Activated B cell treated with CpG ODN at 0.5 μM for 24 hours (primary cell): ENCODE measurements at places on chromosomes 6 and 20. TPM values are rescaled to one million over a fixed set of nuclear protein-coding genes. Genes with fewer than 3 reads are reported as not detected.
A peak's percentile ranks its signal among the peaks of the same experiment; 100 is the strongest.

DNA sequence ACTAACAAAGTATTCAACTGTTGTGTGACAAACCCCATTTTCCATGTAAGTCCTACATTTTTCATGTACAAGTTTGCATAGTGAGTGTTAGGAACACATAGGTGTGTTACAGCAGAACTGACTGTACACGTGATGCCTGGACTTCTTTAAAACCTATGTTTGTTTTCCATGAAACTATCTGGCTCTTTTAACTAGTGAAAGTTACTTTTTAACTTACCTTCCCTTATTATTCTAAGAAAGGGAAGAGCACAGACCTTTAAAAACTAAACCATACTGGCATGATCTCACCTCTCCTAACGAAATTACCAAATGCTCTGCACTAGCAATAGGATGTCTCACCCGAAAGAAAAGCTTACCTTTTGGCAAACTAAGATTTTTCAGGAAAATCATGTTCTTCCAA lies 87.8 kb downstream of the CENPW start:
- no peaks in the 10 kb centered on the region for H3K36me3 ChIP-seq
- H3K4me1 ChIP-seq: no peaks in the 10 kb centered on the region
- H3K4me3 ChIP-seq: no peak overlapping the region
- H3K27me3 ChIP-seq: no peaks in the 10 kb centered on the region

GRCh38 chr6:124283486-124283885 lies 479.8 kb downstream of the NKAIN2 start:
- H3K36me3 ChIP-seq: no peaks in the 10 kb centered on the region
- no peak for DNase-seq
- no peak overlapping the region for H3K27ac ChIP-seq

The CABLES2 gene
- total RNA-seq: 6.6 and 7.0 TPM in 2 replicates

The OPRL1 gene
- 1.3 and 1.4 TPM in 2 replicates for total RNA-seq

- H3K27ac ChIP-seq: peak overlapping the region; percentile 94
- H3K4me3 ChIP-seq: peak overlapping the region; percentile 93
- no peak for DNase-seq
- H3K27me3 ChIP-seq: no peaks in the 10 kb centered on the region
- peaks cover 24% of the 10 kb centered on the region for H3K36me3 ChIP-seq
- peaks cover 49% of the 10 kb centered on the region for H3K4me1 ChIP-seq
Observed at GRCh38 chr6:31740397-31741223, 805 bp downstream of the MSH5 start.

DNA sequence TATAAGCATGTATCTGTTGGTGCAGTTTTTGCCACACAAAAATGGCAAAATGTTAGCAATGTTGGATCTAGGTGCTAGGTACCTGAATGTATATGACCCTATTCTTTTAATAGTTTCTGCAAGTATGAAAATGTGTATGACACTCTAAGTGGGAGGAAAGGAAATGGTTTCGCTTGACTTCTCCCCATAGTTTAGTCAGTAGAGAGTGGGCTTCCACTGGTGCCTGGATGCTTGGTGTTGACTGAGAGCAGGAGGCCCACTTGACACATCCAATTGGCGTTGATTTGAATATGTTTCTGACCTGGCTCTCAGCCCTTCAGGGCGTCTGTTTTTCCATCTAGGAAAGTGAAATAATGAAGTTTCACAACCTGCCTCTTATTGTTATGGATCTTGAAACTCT lies 41.8 kb upstream of the GABRR1 start:
- no peak overlapping the region for H3K4me3 ChIP-seq
- no peak overlapping the region for H3K27ac ChIP-seq
- DNase-seq: no peak
- no peaks in the 10 kb centered on the region for H3K27me3 ChIP-seq

- no peaks in the 10 kb centered on the region for H3K27me3 ChIP-seq
- H3K27ac ChIP-seq: no peak overlapping the region
- no peak for DNase-seq
- H3K36me3 ChIP-seq: peaks cover 9% of the 10 kb centered on the region
Observed at GRCh38 chr6:25473447-25473846, 178.6 kb upstream of the SCGN start.

DNA sequence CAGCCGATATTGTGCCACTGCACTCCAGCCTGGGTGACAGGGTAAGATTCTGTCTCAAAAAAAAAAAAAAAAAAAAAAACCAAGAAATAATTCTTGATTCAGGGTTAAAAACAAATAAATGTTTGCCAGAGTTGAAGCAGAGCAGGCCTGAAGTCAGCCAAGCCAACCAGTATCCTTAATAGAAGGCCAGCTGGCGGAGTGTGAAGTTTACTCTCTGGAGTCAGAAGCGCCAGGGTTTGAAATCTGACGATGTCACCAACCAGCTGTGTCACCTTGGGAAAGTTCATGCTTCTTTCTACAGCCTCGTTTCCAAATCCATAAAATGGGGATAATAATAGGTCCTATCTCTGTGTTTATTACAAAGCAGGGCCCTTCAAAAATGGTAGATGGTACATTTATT lies 73.0 kb upstream of the ENPP5 start:
- no peak for DNase-seq
- no peak overlapping the region for H3K4me3 ChIP-seq
- no peak overlapping the region for H3K27ac ChIP-seq
- H3K27me3 ChIP-seq: peaks cover 2% of the 10 kb centered on the region
- H3K36me3 ChIP-seq: no peaks in the 10 kb centered on the region

DNA sequence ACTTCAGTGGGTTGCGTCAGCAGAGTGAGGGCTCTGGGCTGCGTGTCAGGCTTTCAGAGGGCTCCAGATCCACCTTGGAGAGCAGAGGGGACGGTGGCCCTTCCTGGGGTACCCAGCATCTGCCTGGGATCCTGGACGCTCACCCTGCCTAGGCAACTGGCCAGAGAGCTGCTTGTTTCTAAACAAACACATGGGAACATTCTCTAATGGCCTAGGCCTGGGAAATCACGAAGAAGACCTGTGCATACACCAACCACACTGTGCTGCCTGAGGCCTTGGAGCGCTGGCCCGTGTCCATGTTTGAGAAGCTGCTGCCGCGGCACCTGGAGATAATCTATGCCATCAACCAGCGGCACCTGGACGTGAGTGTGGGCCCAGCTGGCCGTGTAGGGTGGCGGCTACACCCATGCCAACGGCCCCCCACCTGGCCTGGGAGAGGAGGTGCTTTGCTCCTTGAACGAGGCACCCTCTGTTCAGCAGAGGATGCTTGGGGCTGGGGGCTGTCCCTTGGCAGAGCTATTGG lies 32.2 kb downstream of the PYGB start:
- DNase-seq: peak; percentile 16
- H3K4me3 ChIP-seq: no peak overlapping the region
- H3K27ac ChIP-seq: no peak overlapping the region
- H3K36me3 ChIP-seq: peaks cover 59% of the 10 kb centered on the region

GRCh38 chr6:14354919-14355572 lies 237.5 kb downstream of the CD83 start:
- H3K27ac ChIP-seq: no peak overlapping the region
- no peak for DNase-seq
- peaks cover 2% of the 10 kb centered on the region for H3K36me3 ChIP-seq
- peaks cover 30% of the 10 kb centered on the region for H3K4me1 ChIP-seq
- H3K27me3 ChIP-seq: no peaks in the 10 kb centered on the region
- H3K4me3 ChIP-seq: no peak overlapping the region

The NOX3 gene
- not detected in 2 replicates for total RNA-seq

GRCh38 chr20:50558483-50558925 lies 48.3 kb downstream of the PTPN1 start:
- no peaks in the 10 kb centered on the region for H3K27me3 ChIP-seq
- no peak overlapping the region for H3K27ac ChIP-seq
- no peak for DNase-seq
- H3K36me3 ChIP-seq: peaks cover 63% of the 10 kb centered on the region
- H3K4me1 ChIP-seq: peaks cover 61% of the 10 kb centered on the region
- H3K4me3 ChIP-seq: no peak overlapping the region

The ULBP1 gene
- 1.9 and 2.2 TPM in 2 replicates for total RNA-seq

The LGSN gene
- total RNA-seq: 0.11 TPM in 1 of 2 replicates, not detected in the other

The RAET1E gene
- total RNA-seq: not detected in 2 replicates

DNA sequence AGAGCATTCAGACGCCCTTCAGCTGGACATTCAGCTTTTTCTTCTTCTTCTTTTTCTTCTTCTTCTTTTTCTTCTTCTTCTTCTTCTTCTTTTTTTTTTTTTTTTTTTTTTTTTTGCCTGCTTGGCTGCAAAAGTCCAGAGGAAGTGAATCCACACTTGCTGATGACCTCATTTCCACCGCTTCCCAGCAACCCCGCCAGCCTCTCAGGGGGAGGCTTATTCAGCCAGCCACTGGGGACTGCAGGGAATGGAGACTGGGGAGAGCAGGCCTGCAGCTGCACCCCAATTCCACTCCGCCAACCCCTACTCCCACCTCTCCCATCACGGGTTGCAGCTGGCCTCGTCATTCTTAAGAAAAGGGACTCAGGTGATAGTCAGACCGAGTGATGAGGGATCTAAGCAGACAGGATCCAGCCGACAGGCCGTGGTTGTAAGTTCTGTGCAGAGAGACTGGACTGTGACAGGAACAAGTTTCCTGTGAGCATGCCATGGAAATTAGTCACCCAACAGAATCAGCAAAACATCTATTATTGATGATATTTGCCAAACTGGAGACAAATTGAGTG lies 59.0 kb upstream of the QKI start:
- DNase-seq: no peak
- peak overlapping the region; percentile 67 for H3K4me3 ChIP-seq
- H3K36me3 ChIP-seq: no peaks in the 10 kb centered on the region
- peaks cover 2% of the 10 kb centered on the region for H3K27me3 ChIP-seq
- H3K4me1 ChIP-seq: peaks cover 16% of the 10 kb centered on the region
- no peak overlapping the region for H3K27ac ChIP-seq

The FOXP4 gene
- 37.8 and 40.7 TPM in 2 replicates for total RNA-seq

DNA sequence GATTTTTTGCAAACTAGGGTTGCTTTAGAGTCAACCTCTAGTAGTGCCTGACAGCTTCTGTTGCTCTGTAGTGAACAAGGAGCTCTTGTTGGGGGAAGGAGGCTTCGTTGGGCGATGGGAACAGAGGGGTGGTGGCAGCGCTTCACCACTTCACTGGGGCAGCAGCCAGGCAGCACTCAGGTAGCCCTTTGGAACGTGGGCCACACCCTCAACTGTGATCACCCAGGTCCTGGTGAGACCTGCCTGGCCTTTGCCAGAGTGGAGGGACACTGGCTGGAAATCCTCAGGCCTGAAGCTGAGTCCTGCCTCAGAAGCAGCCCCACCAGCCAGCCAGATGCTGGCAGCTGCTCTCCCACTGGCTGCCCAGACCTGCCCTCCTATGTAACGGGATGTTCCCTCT lies 10.4 kb upstream of the EDN3 start:
- no peak for DNase-seq
- no peaks in the 10 kb centered on the region for H3K4me1 ChIP-seq
- H3K36me3 ChIP-seq: no peaks in the 10 kb centered on the region
- peaks cover 15% of the 10 kb centered on the region for H3K27me3 ChIP-seq

The CCN6 gene
- not detected in 2 replicates for total RNA-seq

GRCh38 chr6:147806697-147807096 lies 298.2 kb downstream of the SAMD5 start:
- H3K4me3 ChIP-seq: no peak overlapping the region
- no peaks in the 10 kb centered on the region for H3K4me1 ChIP-seq
- no peaks in the 10 kb centered on the region for H3K36me3 ChIP-seq
- H3K27me3 ChIP-seq: no peaks in the 10 kb centered on the region
- DNase-seq: no peak
- H3K27ac ChIP-seq: no peak overlapping the region

The HDGFL1 gene
- not detected in 2 replicates for total RNA-seq

The FOXQ1 gene
- total RNA-seq: not detected in 2 replicates

DNA sequence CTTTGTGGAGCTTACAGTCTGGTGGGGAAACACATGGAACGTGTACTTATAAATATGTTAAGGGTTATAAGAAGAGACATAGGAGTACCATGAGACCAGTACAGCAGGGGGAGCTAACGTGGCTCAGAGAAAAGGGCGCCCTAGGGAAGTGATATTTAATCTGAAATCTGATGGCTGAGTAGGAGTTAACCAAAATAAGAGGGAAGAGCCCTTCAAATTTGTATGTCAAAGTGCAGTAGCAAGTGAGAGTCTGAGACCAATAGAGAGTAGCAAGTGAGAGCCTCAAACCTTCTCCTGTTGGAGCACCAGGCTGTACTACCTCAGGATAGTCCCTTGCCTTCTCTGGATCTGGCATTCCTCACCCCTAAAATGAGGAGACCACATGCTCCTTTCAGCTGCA lies 6.1 kb upstream of the PKIG start:
- DNase-seq: no peak
- peak overlapping the region; percentile 72 for H3K4me3 ChIP-seq
- no peaks in the 10 kb centered on the region for H3K36me3 ChIP-seq
- H3K4me1 ChIP-seq: peaks cover 44% of the 10 kb centered on the region

GRCh38 chr6:168273441-168274036 lies 46.0 kb downstream of the DACT2 start:
- no peaks in the 10 kb centered on the region for H3K36me3 ChIP-seq
- H3K4me1 ChIP-seq: no peaks in the 10 kb centered on the region
- no peak overlapping the region for H3K27ac ChIP-seq
- no peak for DNase-seq

The BPIFB1 gene
- not detected in 2 replicates for total RNA-seq

The PRL gene
- not detected in 2 replicates for total RNA-seq

The MYO6 gene
- 0.42 and 0.44 TPM in 2 replicates for total RNA-seq

The PCMT1 gene
- 44.9 and 50.8 TPM in 2 replicates for total RNA-seq

The TFAP2B gene
- not detected in 2 replicates for total RNA-seq

DNA sequence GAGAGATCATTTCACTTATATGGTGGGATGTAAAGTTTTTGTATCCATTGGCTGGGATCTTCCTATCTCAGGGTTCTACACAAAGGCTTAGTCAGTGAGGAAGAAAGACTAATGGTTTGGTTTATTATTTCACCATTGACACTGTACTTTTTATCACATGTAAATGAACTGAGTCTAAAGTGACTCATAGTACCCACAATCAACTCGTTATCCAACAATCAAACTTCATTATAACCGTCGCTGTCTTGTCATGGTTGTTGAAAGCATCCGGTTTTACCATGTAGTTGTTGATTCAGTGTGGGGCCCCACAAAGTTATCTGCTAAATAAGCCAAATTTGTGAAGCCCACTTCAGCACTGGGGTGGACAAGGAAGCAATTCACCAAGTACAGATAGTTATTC lies 55.8 kb upstream of the MTRF1L start:
- H3K27ac ChIP-seq: no peak overlapping the region
- H3K36me3 ChIP-seq: no peaks in the 10 kb centered on the region
- no peak overlapping the region for H3K4me3 ChIP-seq
- H3K27me3 ChIP-seq: peaks cover 2% of the 10 kb centered on the region
- H3K4me1 ChIP-seq: no peaks in the 10 kb centered on the region

GRCh38 chr6:2133716-2134310 lies 111.6 kb downstream of the GMDS start:
- H3K4me1 ChIP-seq: peaks cover 9% of the 10 kb centered on the region
- DNase-seq: no peak
- no peaks in the 10 kb centered on the region for H3K36me3 ChIP-seq
- no peak overlapping the region for H3K4me3 ChIP-seq
- H3K27me3 ChIP-seq: no peaks in the 10 kb centered on the region

The MAS1 gene
- total RNA-seq: not detected in 2 replicates
